ENCODE measurements at places on chromosomes 12 and 14.
A peak's percentile ranks its signal among the peaks of the same experiment; 100 is the strongest.

DNA sequence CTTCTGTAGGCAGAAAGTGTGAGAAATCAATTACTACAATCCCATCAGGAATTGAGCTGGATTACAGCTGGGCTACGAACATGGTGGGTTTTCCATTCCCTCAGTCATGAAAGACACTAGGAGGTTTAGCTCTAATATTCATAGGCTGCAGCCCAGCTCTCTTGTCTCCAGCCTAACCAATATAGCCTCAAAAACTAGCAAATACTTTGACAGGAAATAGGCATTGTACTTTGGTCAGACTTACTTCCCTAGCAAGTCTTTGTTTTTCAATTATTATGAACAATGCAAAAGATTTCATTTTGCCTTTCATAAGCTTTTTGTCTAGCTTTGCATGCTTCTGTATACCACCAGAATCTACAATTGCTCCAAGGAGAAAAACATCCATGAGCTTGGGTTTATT lies 296.2 kb downstream of the GPHN start:
- DNase-seq: no peak

- no peak for DNase-seq
Measured at GRCh38 chr14:93980456-93981201, 4.3 kb upstream of the ASB2 start.

GRCh38 chr12:70449074-70449752 lies 83.1 kb downstream of the KCNMB4 start:
- no peak for DNase-seq

DNA sequence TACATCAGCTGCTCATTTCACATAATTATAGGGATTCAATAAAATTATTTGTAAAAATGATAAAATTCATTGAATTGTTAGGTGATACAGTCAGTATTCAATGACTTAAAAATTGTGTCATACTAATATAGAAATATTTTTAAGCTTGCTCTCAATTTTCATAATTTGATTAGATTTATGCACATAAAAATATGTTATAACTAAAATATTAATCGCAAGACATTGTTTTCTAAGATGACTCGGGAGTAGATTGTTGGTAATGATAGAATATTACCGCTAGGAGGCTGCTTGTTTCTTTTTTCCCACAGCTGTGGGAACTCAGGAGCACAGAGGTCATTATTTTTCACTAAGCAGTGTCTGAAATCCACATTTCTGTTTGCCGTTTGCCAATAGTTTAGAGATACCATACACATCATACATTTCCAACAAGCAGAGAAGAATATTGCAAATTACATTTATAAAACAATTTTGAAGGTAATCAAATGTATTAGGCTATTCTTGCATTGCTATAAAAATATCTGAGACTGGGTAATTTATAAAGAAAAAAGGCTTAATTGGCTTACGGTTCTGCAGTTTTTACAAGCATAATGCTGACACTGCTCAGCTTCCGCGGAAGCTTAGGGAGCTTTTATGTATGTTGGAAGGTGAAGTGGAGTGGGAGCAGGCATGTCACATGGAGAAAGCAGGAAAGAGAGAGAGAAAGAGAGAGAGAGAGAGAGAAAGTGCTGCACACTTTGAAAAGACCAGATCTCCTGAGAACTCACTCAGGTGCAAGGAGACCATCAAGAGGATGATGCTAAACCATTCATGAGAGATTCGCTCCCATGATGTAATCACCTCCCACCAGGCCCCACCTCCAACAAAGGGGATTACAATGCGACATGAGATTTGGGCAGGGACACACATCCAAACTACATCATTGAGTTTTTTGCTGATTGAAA lies 9.2 kb downstream of the CD69 start:
- peak; percentile 3 for DNase-seq

DNA sequence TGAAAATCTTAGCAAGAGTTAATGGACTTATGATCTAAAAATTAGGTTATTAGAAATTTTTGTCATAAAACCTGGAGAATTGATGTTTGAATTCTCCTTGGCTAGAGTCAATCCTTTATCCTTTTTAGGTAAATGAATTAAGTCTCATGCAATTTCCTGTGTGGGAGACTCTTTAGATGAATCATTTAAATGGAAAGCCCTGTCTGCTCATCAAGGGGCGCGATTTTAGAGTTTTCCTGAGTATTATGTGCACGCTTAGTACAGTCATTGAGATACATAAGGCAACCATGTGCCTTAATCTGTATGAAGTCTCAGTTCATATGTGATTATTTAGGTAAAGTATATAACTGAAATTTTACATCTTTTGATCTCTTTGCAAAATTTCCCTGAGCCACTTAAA lies 974.7 kb downstream of the NRXN3 start:
- no peak for DNase-seq

- no peak for DNase-seq
Measured at GRCh38 chr14:81971911-81972310, 438.3 kb upstream of the SEL1L start.

DNA sequence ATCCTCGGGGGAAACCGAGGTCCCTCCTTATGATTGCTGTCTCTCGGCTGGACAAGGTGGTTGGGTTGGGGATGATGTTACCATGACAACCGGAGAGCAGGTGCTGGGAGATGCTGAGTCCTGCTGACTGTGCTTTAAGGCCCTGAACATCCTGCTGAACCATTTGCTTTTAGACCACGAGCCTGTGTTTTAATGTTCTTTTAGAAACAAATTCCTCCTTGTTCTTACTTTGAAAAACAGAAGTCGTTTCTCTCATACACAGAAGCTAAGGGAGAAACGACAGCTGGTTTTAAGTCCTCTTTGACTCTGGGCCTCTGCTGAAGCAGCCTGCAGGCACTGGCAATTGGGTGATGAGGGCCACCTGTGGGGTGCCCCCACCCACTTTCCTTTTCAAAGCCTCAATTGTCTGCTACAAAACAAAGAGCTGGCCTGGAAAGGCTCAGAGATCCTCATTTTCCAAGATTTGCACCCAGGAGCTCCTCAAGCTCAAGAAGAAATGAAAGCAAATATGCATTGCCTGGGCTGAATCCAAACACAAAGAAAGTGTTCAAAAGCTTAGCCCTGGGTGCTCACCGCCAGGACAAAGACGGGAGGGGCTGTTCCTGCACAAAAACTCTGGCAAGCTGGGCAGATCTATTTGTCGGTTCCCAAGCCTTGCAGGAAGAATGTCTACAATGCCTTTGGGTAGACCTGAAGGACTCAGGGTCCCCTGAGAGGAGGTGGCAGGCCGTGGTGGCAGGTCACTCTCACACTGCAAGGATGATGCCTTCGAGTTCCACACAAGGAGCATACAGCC lies 90.0 kb upstream of the CLMN start:
- DNase-seq: peak; percentile 46

GRCh38 chr14:32913725-32914124 lies 25.0 kb upstream of the NPAS3 start:
- peak; percentile 31 for DNase-seq

GRCh38 chr12:6302621-6303020 lies 7.9 kb upstream of the PLEKHG6 start:
- no peak for DNase-seq

DNA sequence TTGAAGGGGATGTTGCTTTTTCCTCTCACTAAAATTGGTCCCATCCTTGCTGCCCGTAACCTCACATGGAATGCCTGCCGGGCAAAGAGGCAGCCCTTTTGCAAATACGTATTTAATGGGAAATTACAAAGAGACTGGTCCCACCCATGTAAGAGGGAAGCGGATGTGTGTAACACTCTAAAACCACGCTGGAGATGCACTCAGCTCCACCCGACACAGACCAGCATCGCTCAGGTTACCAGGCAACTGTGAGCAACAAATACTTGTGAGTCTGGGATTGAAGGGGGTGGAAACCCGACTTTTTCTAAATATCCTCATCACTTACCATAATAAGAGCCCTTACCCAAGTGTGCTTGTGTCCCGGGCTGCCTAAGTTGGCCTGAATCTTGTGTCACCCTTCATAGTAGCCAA lies 47.7 kb downstream of the ELK3 start:
- DNase-seq: no peak

GRCh38 chr12:95266254-95266653 lies 48.6 kb downstream of the VEZT start:
- no peak for DNase-seq

DNA sequence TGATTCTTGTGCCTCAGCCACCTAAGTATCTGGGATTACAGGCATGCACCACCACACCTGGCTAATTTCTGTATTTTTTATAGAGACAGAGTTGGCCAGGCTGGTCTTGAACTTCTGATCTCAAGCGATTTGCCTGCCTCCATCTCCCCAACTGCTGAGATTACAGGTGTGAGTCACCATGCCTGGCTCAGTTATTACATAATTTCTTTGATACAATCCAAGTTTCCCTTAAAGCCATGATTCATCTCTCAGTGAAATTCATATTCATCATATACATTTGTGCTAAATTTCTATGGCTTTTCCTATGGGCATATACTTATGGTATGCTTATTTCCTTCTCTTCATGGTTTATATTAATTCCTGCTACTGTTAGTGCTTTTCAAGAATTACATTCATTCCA lies 29.1 kb upstream of the PZP start:
- DNase-seq: no peak

GRCh38 chr12:9961106-9961505 lies 10.1 kb upstream of the CLEC12A start:
- DNase-seq: no peak

- DNase-seq: no peak
Measured at GRCh38 chr14:54108481-54109471, 152.2 kb upstream of the BMP4 start.

- no peak for DNase-seq
Measured at GRCh38 chr14:33758547-33758946, 192.3 kb downstream of the EGLN3 start.

DNA sequence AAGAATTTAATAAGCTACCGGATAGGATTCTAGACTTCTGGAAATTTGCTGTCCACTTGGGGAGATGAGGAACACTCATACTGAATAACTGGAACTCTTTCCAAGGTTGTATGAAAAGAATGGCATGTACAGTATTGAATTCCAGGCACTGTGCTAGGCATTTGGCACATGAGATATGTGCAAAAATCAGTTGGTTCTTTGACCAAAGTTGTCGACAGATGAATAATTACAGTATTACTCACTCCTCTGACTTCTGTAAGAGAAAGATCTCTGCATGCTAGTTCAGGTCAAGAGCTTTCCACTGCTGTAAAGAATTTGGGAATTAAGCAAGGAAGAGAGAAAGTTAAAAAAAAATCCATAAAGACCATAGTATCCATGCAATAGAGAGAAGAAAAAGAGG lies 764.7 kb downstream of the BCL11B start:
- DNase-seq: no peak

- no peak for DNase-seq
Measured at GRCh38 chr12:204261-204678, 9.7 kb downstream of the SLC6A12 start.

- no peak for DNase-seq
Measured at GRCh38 chr14:24943024-24943423, 106.9 kb downstream of the STXBP6 start.

GRCh38 chr14:99538733-99539132 lies 57.5 kb downstream of the CCNK start:
- DNase-seq: no peak

DNA sequence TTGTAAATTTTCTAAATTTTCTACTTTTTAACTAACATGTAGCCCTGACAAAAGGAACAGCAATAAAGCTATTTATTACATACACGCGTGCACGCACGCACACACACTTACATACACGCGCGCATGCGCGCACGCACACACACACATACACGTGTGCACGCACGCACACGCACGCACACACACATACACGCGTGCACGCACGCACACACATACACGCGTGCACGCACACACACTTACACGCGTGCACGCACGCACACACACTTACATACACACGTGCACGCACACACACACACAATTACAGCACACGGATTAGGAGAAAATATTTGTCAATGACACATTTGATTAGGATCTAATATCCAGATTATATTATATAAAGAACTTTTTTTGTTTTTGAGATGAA lies 27.9 kb downstream of the DHX37 start:
- DNase-seq: no peak

DNA sequence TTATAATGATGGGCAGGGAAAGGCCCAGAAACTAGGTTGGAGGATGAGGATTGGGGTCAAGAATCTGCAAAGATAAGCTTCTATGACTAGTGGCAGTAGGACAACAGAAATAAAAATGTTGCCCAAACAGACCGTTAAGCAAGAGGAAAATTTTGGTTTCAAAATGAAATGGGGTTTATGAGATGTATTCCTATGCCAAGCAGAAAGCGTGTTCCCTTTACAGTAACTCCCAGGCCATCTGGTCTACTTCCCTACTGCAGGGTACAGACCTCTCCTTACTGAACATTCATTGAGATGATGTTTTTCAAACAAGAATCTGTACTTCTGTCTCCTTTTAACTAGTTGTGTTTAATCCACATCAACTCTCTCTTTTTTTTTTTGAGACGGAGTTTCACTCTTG lies 20.4 kb upstream of the TMEM229B start:
- DNase-seq: no peak

DNA sequence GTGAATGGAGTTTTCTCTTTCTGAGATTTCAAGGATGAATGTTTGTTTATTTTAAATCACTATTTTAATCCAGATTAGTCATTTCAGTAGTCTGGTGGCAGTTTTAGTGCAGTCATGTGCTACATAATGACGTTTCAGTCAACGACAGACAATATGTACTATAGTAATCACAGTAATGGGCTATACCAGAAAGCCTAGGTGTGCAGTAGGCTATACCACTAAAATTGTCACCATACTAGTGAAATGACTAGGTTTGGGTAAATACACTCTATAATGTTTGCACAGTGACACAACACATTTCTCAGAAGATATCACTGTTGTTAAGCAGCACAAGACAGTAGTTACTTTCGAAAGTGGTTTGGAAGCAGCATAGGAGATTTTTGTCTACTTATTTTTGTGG lies 203.1 kb downstream of the ETNK1 start:
- no peak for DNase-seq

DNA sequence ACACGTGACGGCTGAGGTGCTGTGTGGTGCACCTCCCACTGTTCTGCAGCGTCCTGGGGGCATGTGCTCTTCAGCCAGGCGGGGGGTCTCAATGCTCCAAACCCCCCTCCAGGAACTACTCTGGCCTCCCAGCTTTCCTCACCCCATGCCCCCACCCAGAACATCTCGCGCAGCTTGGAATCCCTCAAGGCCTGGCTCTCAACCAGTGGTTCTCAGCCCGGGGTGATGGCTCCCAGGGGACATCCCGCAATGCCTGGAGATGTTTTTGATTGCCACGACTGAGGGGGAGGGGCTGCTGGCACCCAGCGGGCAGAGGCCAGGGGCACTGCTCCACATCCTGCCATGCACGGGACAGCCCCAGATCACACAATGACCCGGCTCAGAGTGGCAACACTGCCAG lies 78.9 kb upstream of the DICER1 start:
- no peak for DNase-seq

All from midbrain (tissue), 1 donor.